Fibroblast of villous mesenchyme (primary cell): ENCODE measurements at places on chromosomes 4 and X.

- DNase-seq: no peak
Measured at GRCh38 chr4:168515222-168516011, 18.6 kb downstream of the PALLD start.

DNA sequence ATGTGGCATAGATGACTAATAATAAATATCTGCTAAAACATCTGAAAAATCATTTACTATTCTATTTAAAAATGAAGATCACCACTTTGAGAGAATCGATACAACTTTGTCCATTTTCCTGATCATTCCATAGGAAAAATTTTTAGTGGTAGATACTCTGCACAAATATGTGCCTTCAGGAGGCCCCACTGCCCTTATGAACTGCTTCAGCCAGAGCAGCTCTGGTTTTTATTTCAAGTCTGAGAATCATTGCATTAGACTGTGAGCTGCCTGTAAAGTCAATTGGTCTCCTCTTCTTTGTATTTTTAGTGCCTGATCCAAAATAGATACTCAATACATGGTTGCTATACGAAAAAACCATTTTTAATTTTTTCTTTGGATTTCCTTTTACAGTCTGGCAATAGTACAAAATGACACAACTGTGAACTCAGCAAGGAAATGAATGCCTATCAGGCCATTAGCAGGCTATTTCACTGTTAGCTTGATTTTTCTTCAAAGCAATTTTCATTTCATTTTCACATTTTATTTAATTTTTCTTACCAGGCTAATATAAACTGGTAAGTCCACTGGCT lies 69.1 kb downstream of the SHISA3 start:
- no peak for DNase-seq

DNA sequence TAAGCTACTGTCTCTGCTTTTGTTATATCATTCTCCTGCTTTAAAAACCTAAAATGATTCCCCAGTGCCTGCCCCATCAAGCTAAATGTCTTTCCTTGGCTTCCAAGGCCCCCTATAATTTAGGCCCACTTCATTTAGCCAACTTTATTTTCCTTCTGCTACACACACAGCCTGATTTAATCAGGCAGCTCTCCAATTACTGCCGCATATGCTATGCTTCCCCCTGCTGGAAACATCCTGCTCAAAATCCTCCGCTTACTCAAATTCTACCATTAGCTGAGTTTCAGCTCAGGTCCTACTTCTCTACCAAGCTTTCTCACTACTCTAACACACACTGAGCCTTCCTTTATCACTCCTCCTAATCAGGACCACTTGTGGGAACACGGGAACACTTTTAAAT lies 17.0 kb downstream of the LAMP2 start:
- peak; percentile 46 for DNase-seq

DNA sequence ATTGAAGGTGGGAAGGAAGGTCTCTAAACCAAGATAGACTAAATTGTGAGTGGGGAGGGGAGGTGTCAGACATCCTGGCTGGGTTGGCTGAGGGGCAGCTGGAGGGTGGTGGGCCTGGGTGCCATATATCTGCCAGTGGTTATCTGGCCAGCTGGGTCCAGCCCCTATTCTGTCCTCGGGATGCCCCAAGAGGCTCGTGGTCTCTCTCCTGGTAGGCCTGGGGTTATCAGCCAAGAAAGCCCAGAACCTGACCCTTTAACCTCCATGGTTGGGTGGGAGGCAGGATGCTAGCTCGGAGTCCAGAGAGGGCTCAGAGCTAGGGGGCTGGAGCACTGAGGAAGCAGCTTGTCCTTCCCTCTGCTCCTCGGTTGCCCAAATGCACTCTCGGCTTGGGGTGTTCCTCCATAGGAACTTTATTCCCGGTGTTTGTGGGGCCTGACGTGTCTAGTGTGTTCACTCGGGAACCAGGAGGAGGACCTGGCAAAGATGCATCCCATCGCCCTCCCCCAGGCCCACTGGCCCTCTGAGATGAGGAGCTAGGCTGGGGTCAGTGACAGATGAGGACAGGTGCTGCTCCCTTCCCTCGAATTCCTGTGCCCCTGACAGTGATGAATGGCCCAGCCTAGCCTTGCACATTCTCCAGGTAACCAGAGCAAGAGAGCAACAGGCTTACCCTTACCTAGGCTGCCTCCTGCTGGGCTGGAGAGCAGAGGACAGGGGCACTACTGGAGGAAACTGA lies 5.2 kb upstream of the EFNB1 start:
- no peak for DNase-seq

DNA sequence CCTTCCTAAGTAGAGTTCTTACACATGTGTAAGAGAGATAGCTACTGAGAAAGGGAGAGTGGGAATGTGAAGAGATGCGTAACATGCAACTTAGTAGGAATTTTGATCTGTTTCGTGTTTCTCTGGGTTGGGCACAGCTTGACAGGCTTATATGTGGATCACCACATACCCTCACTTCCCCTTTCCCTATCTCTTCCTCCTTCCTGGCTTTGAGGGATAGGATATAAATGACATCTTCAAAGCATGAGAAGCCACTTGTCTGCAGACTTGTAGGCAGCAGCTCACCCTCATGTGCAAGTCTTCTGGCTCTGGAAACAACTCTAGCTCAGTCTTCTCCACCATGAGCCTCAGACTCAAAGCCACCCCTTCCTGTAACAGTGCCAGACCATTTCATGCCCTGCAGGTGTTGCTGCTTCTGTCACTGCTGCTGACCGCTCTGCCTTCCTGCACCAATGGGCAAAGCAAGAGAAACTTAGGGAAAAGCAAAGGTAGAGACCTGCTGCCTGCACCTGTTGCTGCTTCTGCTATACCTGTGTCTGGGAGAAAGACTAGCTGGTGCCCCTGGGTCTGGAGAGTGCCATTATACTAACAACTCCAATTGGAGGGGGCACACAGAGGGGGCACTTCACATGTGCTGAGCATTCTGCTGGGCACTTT lies 5.4 kb upstream of the PF4V1 start:
- no peak for DNase-seq

DNA sequence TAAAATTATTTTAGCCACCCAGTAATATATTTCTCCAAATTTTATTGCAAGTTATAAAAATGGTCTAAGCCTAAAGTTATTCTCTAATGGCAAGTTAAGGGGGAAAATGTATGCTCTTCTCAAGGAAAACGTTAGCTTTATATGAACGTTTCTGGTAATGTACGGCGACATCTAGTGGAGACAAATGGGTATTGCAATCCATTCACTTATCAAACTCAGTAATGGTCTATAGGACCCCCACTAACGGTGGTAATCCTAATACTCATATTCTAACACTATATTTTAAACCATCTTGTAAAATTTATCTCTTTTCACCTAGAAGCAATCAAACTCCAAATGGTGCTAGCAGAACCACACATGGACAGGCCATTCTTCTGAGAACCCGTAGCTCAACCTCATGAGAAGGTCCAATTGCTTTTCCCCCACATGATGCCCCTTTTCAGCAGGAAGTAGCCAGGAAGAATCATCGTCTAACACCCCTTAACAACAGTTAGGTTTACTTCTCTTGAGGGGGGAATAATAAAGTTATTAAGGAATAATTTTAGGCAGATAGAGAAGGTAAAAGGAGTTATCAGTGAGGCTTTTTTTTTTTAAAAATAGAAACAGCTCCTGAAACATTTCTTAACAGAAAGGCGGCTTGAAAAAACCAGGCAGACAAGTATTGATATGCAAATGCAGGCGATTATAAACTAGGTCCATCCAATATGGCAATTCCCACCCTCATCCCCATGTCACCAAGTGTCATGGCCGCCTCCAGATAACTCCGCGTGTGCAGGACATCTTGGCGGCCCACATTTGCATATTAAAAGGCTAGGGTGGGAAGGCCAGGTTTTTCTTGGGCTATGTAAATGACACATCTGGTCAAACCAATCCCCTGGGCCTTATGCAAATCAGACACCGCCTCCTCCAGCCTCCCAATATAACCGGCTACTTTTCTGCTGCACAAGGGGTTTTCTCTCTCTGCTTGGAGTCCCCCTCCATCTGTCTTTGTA lies 35.0 kb downstream of the NUDT11 start:
- peak; percentile 43 for DNase-seq

- DNase-seq: no peak
Measured at GRCh38 chr4:48649505-48649904, 130.6 kb downstream of the FRYL start.

DNA sequence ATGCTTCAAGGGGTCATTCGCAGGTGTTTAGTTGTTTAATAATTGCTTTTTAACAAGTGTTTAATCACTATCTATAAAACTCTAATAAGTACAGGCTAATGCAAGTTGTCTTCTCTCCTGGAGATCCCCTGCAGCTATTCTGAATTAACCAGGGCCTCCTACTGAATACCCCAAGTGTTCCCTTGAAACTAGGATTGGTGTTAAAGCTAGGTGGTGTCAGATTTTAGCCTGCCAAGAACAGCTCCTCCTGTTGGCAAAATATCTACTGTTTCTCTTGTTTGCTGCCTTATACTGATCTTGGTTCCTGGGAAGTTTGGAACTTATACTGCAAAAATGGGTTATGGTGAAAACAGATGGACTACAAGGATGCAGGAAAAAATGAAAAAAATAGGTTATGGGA lies 26.1 kb upstream of the TMEM154 start:
- DNase-seq: no peak

DNA sequence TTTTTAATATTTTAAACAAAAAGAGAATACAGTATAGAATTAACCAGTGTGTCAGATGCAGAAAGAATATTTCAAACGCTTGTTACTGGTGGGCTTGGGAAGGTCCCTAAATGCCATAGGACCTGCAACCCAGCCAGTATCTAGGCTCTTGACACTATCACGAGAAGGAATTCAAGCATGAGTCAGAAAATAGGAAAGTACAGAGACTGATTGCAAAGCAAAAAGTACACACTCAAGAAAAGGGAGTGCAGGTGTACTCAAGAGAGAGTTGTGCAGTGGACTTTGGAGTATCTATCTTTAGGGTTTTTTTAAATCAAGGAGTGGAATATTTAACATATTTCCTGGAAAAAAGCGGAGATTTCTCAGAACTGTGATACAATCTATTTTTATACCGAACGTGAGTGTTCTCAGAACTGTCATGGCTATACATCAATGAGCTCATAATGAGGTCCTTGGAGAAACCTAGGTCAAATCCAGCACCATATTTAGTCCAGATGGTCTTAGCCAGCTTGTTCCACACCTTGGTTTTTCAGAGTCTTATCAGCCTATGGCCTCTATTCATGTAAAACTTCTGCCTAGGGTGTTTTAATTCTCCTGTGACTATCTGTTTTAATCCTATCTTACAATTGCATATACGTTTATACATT lies 291.8 kb upstream of the FAT4 start:
- DNase-seq: no peak

GRCh38 chr4:26083987-26084386 lies 170.0 kb downstream of the SMIM20 start:
- DNase-seq: peak; percentile 90

- DNase-seq: no peak
Measured at GRCh38 chrX:42804524-42804923, 26.6 kb upstream of the PPP1R2C start.

- DNase-seq: no peak
Measured at GRCh38 chr4:76540486-76540885, 105.5 kb downstream of the SHROOM3 start.

- peak; percentile 76 for DNase-seq
Measured at GRCh38 chrX:136063340-136064079, 78.3 kb downstream of the SLC9A6 start.

- no peak for DNase-seq
Measured at GRCh38 chrX:138710866-138711341, 613 bp downstream of the FGF13 start.

- no peak for DNase-seq
Measured at GRCh38 chr4:176668324-176668723, 124.4 kb downstream of the VEGFC start.

DNA sequence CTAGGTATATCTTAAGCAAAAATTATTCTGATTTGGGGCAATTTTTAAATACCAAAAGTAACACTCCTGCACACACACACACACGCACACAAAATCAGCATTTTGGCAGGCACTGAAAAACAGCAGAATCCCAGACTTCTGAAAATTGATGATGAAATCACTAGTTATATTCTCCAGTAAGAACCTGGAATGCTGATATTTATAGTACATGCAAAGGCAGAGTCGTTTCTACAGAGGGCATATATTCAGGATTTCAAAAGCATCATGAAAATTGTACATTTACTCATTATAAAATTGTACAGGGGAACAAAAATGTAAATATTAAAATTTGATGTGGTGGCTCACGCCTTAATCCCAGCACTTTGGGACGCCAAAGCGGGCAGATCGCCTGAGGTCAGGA lies 352.5 kb upstream of the PITX2 start:
- DNase-seq: no peak

GRCh38 chr4:569958-570667 lies 6.0 kb downstream of the TMEM271 start:
- no peak for DNase-seq

- DNase-seq: no peak
Measured at GRCh38 chrX:76893930-76894329, 466.4 kb downstream of the MAGEE1 start.

DNA sequence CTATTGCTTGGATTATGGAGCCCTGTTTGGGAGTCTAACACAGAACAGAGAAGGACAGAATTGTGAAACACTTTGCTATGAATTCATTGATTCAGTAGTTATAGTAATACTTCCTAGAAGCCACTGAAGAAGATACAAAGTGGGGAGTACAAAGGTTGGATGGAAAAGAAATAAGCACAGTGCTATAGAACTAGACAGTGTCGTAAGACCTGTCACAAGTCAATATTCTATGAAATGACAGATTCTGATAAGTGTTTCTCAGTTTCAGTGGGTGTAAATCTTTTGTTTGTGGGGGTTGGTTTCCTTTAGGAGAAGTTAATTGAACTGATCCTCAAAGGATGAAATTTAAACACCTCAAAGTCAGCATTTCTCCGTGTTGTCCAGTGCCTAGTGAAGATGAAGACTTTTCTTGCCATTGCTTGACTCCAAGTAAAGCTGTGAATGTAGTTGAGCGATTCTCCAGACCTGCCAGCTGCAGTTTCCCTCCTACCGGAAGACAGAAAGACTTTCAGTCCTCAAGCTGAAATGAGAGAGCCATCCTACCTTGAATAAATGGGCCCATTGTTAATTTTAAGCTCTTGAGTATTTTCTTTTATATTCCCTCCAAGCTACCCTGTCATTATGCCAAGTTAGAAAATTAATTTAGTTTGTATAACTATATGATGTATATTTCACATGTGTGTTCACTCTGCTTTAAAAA lies 7.9 kb downstream of the PDLIM5 start:
- no peak for DNase-seq
